ENCODE measurements at places on chromosomes 16 and 17. TPM values are rescaled to one million over a fixed set of nuclear protein-coding genes. Genes with fewer than 3 reads are reported as not detected.

The EVPLL gene
- total RNA-seq: not detected

The KRT36 gene
- not detected for total RNA-seq

The RMI2 gene
- total RNA-seq: 0.48 TPM

The MYH3 gene
- 0.22 TPM for total RNA-seq

The FN3K gene
- total RNA-seq: 80.2 TPM

The ANKRD11 gene
- 64.9 TPM for total RNA-seq

The PLLP gene
- 3.2 TPM for total RNA-seq

The KRTAP2-1 gene
- not detected for total RNA-seq

The TMEM88 gene
- total RNA-seq: 32.4 TPM

The SCNN1B gene
- not detected for total RNA-seq

The TMEM107 gene
- total RNA-seq: 7.1 TPM

The C1QTNF1 gene
- total RNA-seq: 143 TPM

The NKD1 gene
- 0.16 TPM for total RNA-seq
